Activated CD8-positive, alpha-beta memory T cell treated with anti-CD3 and anti-CD28 coated beads, Interleukin-2, amount 10 ng/mL, durations not matched to agents 7 days and 5 days (primary cell): ENCODE measurements at places on chromosomes 11 and 22. TPM values are rescaled to one million over a fixed set of nuclear protein-coding genes. Genes with fewer than 3 reads are reported as not detected.

C1QTNF4 gene
- total RNA-seq = 0.23 TPM

CD3G gene
- total RNA-seq = 218 TPM

- H3K4me3 ChIP-seq = no peak overlapping the region
- H3K27ac ChIP-seq = no peak overlapping the region
- DNase-seq = no peak
- no peaks in the 10 kb centered on the region for H3K27me3 ChIP-seq
- H3K4me1 ChIP-seq = no peaks in the 10 kb centered on the region
These were observed 623.2 kb downstream of the OPCML start for GRCh38 chr11:132909021-132909606.

DNA sequence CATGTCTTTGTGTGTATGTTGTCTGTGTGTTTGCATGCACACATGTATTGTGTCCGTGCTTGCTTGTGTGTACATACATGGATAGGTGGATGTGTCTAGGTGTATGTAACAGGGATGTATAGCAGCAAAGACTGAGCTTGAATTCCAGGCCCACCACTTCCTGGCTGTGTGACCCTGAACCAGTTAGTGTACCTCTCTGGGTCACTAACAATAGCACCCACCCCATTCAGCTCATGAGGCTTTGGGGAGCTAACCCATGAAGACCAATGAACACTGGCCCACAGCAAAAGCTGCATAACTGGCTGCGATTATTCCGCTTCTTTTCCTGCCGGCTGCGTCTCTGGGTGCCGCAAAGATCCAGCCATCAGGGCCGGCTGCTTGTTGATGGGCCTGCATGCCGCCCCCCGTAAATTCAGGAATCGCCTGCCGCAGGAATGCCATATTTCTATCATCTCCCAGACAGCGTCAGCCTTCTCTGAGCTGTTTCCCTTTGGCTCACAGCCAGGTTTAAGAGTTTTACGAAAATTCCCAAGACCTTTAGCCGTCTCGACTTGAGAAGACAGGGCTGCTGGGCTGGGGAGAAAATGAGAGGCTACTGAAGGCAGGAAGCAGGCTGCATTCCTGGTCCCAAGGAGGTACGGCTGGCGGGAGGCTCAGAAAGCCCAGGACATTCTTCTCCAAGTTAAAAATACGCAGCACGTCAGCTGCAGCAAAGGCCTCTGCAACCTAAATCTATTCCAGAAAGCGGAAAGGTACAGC lies 224.6 kb downstream of the MN1 start:
- H3K27ac ChIP-seq = no peak overlapping the region
- no peaks in the 10 kb centered on the region for H3K36me3 ChIP-seq
- DNase-seq = no peak
- H3K27me3 ChIP-seq = peaks cover 17% of the 10 kb centered on the region

- H3K36me3 ChIP-seq = no peaks in the 10 kb centered on the region
- H3K27me3 ChIP-seq = peaks cover 34% of the 10 kb centered on the region
- no peak overlapping the region for H3K4me3 ChIP-seq
- H3K4me1 ChIP-seq = no peaks in the 10 kb centered on the region
- no peak overlapping the region for H3K27ac ChIP-seq
These were observed 120.7 kb downstream of the CCDC81 start for GRCh38 chr11:86495351-86495750.

DNA sequence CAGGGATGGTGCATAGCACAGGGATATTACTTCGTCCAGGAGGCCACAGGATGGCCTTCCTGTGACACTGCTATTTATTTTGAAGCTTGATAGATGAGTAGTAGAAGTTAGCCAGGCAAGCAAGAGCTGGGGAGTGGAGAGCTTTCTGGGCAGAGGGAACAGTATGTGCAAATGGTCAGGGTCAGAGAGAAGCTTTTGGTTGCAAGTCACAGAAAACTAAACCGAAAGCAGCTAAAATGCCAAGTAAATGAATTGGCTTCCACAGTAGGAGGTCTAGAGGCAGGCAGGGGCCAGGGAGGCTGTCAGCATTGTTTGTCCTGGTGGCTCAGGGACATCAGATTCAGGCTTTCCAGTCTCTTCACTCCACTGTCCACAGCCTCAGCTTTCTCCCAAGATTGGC lies 247.5 kb downstream of the GRIK4 start:
- DNase-seq = no peak
- no peak overlapping the region for H3K27ac ChIP-seq
- H3K27me3 ChIP-seq = peaks cover 19% of the 10 kb centered on the region
- H3K4me3 ChIP-seq = no peak overlapping the region
- no peaks in the 10 kb centered on the region for H3K4me1 ChIP-seq
- H3K36me3 ChIP-seq = no peaks in the 10 kb centered on the region

DNA sequence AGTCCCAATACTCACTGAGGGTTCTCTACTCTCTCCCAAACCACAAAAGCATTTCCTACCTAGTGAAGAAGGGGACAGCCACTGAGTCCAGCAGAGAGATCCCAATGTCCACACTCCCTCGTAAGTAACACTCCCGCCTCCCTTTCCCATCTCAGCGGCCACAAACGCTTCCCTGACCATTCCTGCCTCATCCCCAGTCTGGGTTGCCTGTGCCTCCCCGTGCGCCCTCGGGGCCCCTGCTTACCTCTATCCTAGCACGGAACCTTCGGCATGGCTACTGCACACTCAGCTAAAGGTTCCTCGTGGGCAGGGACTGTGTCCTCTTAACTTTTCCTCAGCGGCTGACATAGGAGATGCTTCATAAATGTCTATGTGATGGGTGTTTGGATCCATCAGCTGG lies 1.5 kb downstream of the UPK2 start:
- H3K27ac ChIP-seq = no peak overlapping the region
- H3K4me1 ChIP-seq = no peaks in the 10 kb centered on the region
- no peaks in the 10 kb centered on the region for H3K36me3 ChIP-seq
- DNase-seq = no peak
- H3K4me3 ChIP-seq = no peak overlapping the region

- DNase-seq = no peak
- H3K4me3 ChIP-seq = no peak overlapping the region
- no peak overlapping the region for H3K27ac ChIP-seq
- no peaks in the 10 kb centered on the region for H3K36me3 ChIP-seq
These were observed 64.7 kb upstream of the WNT7B start for GRCh38 chr22:46041642-46042041.

DNA sequence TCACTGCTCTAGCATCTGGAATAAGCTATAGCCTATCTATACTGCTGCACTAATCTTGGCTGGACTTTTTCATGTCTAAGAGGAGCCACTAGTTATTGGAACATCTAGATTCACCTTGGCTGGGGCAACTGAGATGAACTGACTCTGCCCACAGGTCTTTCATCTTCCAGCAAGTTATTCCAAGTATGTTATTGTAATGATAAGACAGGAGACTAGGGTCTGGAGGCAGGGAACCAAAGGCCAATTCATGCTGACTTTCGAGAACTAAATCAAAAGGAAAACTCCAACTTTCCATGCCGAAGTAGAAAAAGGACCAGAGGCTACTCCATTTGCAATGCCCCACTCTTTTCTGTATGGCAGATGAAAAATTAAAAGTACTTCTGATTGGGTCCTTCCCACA lies 1243.0 kb upstream of the RAG2 start:
- DNase-seq = no peak
- H3K27ac ChIP-seq = no peak overlapping the region
- no peaks in the 10 kb centered on the region for H3K4me1 ChIP-seq
- no peaks in the 10 kb centered on the region for H3K27me3 ChIP-seq

DNA sequence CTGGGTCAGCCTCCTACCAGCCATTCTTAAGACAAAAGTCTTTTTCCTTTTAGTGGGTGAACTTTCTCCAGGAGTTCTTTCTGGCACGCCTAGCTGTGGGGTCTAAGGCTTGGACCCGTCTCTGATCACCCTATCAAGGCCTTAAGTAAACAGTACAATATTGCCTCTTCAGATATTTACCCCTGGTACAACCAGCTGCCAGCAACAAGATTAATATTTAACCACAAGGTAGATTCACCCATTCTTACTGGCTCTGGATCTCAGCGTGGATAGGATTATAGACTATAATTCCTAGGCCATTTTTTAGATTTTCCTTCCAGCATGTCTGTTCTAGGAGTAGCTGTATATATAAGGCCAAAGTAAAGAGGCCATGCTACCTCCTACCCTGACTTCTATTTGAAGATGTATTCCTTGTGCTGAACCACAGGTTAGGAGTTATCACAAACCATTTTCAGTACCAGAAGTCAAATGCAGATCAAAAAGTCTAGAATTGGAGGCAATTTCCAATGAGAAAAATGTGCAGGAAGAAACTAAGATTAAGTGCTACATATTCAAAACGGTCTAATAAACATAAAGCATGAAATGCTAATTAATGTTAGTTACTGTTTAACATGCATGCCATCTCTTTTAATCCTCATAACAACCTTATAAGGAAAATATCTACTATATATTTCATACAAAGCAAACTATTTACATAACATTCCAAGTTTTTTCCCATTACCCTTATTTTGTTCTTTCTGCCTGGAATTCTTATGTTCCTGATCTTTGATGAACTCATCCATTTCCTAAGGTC lies 110.0 kb upstream of the SYN3 start:
- H3K27ac ChIP-seq = no peak overlapping the region
- no peak for DNase-seq
- no peaks in the 10 kb centered on the region for H3K36me3 ChIP-seq
